Activated CD4-positive, alpha-beta T cell treated with anti-CD3 and anti-CD28 coated beads, Interleukin-10, Interleukin-2, amounts not matched to agents 100 ng/mL and 50 ng/mL, durations not matched to agents 16 hours and 8 hours (primary cell): ENCODE measurements at places on chromosomes 2 and 18.

GRCh38 chr2:233929352-233930022 lies 12.3 kb downstream of the TRPM8 start:
- no peak for DNase-seq

DNA sequence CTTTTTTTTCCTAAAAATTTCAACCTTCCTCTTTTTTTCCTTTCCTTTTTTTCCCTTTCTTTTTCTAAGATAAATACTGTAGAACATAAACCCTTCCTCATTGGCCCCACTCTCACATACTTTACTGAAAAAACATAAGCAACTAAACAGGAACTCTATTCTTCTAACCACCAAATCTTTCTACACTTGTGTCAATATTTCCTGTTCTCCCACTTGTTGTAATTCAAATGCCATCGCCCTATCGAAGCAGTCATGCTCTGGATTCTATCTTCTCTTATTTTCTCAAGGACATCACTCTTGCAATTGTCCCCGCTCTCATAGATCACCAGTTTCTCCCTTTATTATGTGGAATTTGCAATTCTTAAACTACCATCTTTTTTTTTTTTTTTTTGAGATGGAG lies 20.2 kb upstream of the SSB start:
- DNase-seq, result no peak

- peak; percentile 36 for DNase-seq
Observed at GRCh38 chr2:197952540-197953202, 148.3 kb downstream of the PLCL1 start.

DNA sequence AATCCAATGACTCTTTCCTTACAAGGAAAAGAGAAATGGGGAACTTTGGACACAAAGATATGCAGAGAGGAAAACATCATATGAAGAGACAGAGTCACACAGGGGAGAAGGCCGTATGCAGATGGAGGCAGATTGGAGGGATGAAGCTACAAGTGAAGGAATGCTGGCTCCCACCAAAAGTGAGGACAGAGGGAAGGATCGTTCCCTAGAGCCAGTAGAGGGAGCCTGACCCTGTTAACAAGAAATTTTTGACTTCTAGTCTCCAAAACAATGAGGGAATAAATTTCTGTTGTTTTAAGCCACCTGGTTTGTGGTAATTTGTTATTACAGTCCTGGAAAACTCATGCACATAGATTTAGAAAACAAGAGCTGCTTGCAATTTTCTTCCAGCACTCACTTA lies 169.3 kb downstream of the PMAIP1 start:
- DNase-seq, result no peak

DNA sequence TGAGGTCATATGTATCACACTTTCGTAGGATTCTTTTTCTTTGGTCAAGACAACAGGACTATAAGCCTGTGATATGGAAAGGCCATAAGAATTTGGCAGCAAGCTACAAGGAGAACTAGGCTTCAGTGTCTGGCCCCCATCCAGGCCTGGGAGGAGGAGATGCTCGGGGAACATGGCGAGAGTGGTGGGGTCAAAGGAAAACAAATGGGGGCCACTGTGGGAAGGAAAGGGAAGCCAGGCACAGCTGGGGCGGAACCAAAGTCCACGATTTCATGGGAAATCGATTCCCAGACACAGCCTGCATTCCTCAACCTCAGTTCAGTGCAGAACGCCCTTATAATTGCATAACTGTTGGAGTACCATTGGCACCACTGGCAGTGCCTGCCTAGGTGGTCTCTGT lies 58.2 kb downstream of the MBP start:
- no peak for DNase-seq

- no peak for DNase-seq
Observed at GRCh38 chr2:207816546-207816945, 46.8 kb upstream of the FZD5 start.

- DNase-seq, result peak; percentile 66
Observed at GRCh38 chr2:27249891-27250651, 12.8 kb downstream of the SLC30A3 start.

DNA sequence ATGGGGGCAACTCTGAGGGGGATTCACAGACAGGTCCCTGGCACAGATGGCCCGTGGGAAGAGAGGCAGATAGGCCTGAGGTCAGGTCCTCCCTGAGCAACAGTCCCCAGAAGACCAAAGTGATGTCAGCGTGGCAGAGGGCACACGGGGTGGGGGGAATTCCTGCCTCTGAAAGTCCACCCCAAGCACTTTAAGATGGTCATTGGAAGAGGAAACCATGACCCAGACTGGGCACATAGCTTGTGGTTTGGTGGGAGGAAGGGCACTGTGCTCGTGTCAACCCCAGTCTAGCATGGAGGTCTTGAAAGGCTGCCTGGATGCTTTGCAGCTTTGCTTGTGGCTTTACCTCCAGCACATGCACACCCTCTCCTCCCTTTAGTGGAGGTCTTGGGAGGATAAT lies 38.0 kb upstream of the SIX2 start:
- DNase-seq, result no peak

DNA sequence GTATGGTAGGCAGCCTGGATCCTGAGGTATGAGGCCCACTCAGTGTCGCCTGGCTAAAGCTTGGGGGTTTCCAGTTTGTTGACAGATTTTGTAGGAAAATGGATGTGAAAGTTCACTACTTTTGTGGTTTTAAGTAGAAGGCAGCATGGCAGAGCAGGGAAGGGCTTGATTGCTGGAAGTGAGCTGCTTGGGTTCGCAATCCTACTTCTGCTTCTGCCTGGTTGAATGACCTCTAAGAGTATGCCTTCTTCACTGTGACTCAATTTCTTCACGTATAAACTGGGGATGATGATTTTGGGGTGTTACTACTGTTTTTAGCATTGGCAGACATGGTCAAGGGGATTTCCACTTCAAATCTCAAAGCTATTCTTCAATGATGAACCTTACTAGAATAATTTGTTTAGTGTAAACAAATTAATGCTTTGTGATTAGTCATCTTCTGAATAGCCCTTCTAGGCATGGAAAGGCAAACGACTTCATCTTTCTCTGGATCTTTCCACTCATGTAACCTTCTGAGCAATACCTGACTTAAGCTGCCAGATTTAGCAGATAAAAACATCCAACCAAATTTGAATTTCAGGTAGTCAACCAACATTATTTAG lies 13.2 kb downstream of the BMP10 start:
- DNase-seq, result peak; percentile 31

- DNase-seq, result no peak
Observed at GRCh38 chr2:51247252-51247805, 215.4 kb upstream of the NRXN1 start.

- no peak for DNase-seq
Observed at GRCh38 chr18:56795381-56795780, 144.2 kb downstream of the WDR7 start.

GRCh38 chr2:222950638-222951285 lies 89.9 kb downstream of the ACSL3 start:
- DNase-seq, result no peak

DNA sequence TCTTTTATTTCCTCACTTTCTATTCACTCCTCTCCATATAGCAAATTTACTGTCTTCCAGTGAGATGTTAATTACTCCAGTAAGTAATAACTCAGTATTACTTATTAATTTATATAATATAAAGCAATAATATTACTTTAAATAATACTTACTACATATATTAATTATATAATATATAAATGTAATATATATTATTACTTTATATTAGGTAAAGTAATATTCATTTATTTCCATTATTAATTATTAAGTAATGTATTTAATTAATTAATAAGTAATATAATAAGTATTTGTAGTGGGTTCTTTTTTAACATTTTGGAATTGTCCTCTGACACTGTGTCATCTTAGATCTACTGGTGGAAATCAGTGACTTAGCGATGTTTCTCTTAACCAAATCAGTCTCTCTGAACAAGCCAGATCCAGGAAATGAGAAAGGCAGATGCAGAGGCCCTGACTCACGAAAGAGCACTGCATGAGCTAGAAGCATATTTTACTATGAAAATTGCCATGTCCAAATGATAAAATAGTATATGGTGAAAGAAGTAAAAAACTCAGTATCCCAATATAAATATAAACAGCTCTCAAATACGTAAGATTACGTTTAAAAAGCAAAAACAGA lies 115.9 kb downstream of the DSEL start:
- no peak for DNase-seq

- DNase-seq, result no peak
Observed at GRCh38 chr2:15112216-15112615, 448.9 kb downstream of the NBAS start.

GRCh38 chr2:148483665-148484064 lies 160.9 kb upstream of the EPC2 start:
- no peak for DNase-seq

- no peak for DNase-seq
Observed at GRCh38 chr18:76476665-76477561, 18.1 kb downstream of the ZNF516 start.

GRCh38 chr18:26405190-26405801 lies 143.1 kb downstream of the KCTD1 start:
- DNase-seq, result peak; percentile 13
